T-helper 1 cell (primary cell): ENCODE measurements at places on chromosomes 2 and 18.

GRCh38 chr2:171864357-171864985, 29.6 kb downstream of the SLC25A12 start:
- DNase-seq, result no peak

DNA sequence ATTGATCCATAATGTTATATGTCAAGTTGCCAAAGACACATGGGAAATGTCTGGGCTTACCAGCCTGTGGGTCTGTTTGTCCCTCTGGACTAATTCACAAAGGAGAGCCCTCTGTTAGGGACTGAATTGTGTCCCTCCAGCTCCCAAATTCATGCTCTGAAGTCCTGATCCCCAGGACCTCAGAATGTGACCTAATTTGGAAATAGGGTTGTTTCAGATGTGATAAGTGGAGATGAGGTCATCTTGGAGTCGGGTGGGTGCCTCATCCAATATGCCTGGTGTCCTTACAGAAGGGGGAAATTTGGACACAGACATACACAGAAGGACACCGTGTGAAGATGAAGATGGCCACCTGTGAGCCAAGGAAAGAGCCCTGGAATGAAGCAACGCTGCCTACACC, 41.4 kb upstream of the ROCK2 start:
- DNase-seq, result no peak

DNA sequence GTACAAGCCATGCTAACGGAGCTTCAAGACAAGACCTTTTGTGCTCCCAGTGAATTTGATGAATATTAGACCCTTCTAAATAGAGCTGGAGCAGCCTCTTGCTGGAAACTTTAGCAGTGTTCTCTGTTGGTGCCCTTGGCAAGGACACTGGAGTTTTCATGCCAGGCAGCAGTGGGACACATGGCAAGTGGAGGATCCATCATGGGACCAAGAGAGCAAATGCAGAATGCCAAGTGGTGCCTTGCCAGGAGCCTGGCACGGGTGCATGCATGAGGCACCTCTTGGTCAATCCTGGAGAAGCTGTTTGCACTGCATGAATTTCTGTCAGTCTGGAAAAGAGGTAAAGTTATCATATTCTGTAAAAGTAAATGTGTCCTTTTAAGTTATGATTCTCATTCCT, 59.1 kb downstream of the NETO1 start:
- DNase-seq, result no peak

DNA sequence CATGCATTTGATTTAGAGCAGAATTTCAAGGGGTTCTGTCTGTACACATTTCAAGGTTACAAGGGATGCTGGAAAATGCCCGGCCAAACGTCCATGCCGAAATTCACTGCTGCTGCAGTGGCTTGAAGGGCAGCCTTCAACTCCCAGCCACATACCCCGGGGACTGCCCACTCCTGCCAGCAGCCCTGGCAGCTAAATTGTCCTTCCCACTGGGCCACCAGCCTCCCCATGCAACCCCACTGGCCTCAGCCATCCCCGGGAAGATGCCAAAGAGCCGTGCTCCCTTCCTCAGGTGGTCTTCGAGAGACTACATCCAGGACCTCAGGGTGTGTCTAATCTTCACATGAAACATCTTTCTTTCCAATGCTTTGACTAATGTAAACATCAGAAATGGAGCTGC, 478.7 kb upstream of the MYT1L start:
- DNase-seq, result no peak

DNA sequence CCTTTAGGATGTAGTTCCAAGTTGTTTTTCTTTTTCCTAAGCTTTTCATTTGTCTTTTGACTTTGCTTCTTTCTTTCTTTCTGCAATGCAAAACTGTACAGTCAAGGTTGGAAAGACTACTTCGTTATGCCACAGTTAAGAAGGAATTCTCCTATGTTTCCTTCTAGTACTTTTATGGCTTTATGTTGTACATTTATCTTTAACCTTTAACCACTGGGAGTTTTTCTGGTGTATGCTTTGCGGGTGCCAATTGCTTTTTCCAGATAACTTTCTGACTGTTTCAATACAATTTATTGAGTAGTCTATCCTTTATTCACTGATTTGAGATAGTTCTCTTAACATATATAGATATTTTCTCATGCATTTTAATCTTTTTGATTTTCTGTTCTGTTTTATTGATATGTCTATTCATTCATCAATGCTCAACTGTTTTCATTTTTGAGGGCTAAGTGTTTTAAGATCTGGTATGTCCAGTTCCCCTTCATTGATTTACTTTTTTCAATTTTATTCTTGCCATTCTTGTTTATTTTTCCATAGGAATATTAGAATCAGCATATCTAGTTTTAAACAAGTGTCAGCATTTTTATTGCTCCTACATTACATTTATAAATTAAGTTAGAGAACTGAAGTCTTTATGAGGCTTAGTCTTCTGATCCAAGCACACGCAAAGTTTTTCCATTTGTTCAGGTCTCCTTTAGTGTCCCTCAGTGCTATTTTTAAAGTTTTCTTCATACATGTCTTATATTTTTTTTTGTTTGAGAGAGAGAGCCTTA, 49.9 kb upstream of the COX7A2L start:
- no peak for DNase-seq

DNA sequence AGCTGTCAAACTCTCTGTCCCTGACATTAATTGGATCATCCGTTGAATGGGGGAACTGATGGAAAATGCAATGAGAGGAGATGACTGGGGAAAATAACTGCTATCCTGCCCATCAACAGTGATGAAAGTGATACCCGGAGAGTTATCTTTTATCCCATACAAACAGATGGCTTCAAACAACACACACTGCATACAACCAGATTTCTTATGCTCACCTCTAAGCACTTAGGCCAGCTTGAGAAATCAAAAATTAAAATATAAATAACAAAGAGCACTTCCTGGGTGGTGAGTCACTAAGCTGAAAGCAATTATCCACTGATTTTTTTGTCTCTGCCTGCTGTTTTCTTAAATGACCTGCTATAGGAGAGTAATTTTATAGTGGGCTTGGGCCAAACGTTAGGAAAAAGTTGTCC, 237.6 kb upstream of the RGPD4 start:
- DNase-seq, result no peak

- DNase-seq, result no peak
Observed at GRCh38 chr2:36450466-36451196, 95.1 kb downstream of the CRIM1 start.

DNA sequence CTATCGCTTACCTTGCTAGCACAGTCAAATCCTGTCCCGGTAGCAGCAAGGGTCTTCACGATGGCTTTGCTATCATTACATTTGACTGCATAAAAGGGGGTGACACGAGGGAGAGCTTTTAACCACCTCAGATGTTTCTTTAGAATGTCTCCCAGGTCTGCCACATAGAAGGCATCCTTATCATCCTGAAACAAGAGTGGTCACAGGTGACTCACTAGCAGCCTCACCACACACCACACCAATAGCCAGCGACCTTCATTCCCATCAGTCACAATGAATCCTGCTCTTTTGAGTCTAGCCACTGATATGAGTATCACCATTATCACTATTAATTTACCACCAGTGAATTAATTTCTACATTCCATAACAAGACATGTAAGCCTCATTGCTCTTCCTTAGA, 3.7 kb downstream of the ODC1 start:
- no peak for DNase-seq

DNA sequence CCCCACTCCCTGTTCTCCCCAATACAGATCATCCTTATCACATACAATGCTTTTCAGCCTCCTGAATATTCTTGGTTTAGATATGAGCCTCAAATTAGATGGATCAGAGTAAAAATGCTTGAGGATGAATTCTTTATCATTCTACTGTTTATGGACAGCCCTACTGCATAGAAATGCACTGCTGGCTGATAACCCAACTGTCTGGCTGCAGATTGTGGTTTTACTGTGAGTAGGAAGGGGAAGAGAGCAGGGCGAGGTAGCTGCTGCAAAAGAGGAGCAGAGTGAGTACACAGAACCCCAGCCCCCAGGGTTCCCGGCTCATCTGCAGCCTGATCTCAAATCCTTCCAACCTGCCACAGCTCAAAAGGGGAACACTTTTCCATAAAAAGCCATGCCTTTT, 29.4 kb upstream of the NCOA1 start:
- DNase-seq, result no peak

DNA sequence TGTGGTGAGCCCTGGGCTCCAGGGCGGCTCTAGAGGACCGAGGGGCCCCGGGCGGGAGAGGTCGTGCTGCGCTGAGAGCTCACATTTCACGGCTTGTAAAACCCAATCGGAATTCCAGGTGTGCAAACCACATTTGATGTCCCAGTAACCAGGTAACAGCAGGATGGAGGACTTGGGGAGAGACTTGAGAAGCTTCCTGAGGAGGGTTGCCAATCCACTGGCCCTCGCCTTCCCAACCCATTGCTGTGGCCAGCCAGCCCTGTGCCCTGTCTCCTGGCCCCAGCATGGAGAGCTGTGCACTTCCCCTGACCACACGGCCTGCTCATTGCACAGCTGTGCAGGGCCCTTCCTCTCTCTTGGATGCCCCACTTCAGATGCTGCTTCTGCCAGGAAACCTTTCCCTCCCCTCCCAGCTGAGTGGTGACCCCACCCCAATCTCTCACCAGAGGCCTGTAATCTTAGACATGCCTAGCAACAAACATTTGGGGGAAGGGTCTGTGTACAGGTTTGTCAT, 39.6 kb downstream of the ASB1 start:
- no peak for DNase-seq

GRCh38 chr2:197628043-197628500, 47.3 kb downstream of the RFTN2 start:
- no peak for DNase-seq

DNA sequence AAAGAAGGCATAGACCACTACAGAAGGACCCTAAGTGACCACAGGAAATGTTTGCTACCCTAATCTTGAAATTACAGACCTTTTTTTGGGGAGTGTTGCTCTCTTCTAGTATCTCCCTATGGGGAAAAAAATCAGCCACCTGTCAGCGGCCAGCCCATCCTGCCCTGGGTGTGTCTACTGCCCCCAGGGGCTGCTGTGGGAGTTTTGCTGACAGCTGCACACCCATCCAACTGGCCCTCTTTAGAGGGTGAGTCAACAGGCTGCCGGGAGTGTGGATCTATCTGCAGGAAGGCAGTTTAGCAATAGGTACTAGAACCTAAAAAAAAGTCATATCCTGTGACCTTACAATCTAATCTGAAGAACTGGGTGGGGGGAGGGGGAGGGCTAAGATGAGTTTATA, 796 bp upstream of the DYSF start:
- no peak for DNase-seq

DNA sequence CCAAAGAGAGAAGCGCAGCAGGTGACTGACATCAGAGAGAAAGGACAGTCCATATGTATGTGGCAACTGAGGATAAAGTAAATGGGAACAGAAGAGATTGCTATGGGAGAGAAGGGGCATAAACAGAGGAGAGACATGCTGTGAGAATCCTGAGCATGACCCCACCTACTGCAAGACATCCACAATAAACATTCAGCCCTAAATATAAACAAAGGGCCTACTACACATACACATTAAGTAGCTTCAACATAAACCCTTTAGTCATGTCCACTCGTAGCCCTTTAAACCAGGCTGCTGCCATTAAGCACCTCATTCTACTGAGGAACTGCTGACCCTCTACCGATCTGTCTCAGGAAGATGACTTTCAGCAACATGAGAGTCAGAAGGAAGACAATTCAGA, 32.9 kb downstream of the CCBE1 start:
- DNase-seq, result no peak

GRCh38 chr2:36376992-36377738, 21.6 kb downstream of the CRIM1 start:
- no peak for DNase-seq

DNA sequence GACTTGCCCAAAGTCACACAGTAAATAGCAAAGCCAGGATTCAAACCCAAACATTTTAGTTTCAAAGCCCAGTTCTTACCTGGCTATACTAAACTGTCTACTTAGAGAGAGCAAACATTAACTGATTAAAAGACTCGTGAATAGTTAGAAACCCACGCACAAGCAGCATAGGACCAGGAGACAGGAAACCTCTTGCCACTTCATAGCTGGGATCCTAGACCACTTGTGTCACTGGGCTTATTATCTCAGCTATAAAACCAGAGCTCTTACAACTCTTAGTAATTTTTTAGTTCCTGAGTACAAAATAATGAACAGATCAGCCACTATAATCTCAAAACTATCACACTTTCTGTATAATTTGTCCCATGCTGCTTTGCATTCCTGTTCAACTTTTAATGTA, 2.4 kb upstream of the AAK1 start:
- no peak for DNase-seq

- no peak for DNase-seq
Observed at GRCh38 chr18:43692099-43692690, 414.9 kb upstream of the SYT4 start.

GRCh38 chr2:165778653-165779451, 15.2 kb downstream of the GALNT3 start:
- DNase-seq, result no peak

GRCh38 chr2:61493523-61493942, 22.6 kb upstream of the USP34 start:
- DNase-seq, result no peak

- no peak for DNase-seq
Observed at GRCh38 chr2:56021579-56021978, 98.0 kb upstream of the EFEMP1 start.

GRCh38 chr2:238289574-238289973, 1.2 kb upstream of the PER2 start:
- no peak for DNase-seq

- no peak for DNase-seq
Observed at GRCh38 chr2:12663306-12664037, 53.3 kb upstream of the TRIB2 start.

- no peak for DNase-seq
Observed at GRCh38 chr2:216522892-216523502, 24.4 kb downstream of the RPL37A start.

GRCh38 chr2:104502901-104503300, 351.0 kb upstream of the POU3F3 start:
- no peak for DNase-seq

GRCh38 chr2:120983344-120983743, 247.7 kb downstream of the GLI2 start:
- no peak for DNase-seq

- DNase-seq, result no peak
Observed at GRCh38 chr18:21270453-21270852, 28.4 kb downstream of the GREB1L start.

DNA sequence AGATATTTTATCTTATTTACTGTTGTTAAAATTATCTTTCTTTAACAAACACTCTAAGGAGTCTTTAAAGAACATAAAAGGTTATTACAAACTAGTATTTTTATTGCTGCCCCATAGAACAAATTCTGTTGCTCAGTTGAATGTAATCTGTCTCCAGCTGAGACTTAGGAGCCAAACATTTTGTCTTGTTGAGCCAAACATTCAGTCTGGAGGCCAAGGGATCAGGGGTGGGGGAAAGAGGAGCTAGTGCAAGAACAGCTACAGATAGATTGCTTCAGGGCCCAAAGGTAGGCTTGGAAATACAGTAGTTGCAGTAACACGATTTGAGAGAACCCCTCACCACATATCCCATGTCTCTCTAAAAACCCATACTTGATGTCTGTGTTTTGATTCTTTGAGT, 51.2 kb downstream of the TPGS2 start:
- no peak for DNase-seq

DNA sequence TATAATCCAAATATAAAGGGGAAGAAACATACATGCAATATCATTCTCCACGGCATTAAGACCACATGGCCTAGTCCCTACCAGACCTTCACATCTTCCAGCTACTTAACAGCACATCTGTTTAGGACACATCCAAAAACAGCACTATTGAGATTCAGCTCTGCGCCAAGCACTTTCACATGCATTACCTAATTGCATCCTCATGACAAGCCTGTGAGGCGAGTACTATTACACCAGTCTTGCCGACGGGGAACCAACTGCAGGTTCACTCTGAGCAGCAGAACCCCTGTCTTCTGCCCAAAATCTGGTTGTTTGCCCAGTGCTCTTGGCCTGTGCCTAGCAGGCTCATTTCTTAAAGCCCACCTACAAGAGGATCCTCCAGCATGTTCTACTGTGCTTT, 66.7 kb downstream of the AAK1 start:
- no peak for DNase-seq
